ENCODE measurements at places on chromosomes 12 and 14.

DNA sequence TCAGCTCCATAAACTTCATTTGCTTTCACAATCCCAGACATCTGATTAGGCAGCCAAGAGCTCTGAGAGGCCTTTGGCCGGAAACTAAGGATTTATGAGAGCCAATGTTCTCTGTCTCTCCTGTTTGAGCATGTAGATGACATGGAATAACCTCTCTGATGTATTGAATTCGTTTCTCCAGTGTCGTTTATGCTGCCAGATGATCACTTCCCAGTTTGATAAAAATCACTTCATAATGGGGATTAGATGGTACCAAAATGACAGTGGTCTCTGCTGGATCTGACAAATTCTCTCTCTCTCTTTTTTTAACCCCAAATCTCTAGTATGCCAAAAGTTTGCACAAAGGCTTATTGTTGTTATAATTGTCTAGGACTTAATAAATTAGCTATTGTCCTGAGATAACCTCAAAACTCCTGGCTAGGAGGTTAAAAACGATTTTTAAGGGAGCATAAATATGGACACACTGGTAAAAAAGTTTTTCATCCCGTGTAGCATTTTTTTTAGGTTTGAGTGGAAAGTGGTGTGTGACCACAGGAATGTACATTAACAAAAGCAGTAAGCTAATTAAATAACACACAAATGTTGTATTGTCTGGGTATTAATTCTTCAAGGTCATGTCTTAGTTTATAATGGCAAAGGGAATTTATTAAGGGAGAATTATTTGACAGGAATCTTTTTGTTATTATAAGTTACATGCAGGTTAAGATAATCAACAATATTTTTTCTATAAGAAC, 82.6 kb upstream of the USP44 start:
- no peak for DNase-seq

- DNase-seq: no peak
These were observed 30.9 kb upstream of the EMP1 start for GRCh38 chr12:13165617-13166041.

GRCh38 chr12:39902821-39903220, 203.1 kb downstream of the SLC2A13 start:
- no peak for DNase-seq

DNA sequence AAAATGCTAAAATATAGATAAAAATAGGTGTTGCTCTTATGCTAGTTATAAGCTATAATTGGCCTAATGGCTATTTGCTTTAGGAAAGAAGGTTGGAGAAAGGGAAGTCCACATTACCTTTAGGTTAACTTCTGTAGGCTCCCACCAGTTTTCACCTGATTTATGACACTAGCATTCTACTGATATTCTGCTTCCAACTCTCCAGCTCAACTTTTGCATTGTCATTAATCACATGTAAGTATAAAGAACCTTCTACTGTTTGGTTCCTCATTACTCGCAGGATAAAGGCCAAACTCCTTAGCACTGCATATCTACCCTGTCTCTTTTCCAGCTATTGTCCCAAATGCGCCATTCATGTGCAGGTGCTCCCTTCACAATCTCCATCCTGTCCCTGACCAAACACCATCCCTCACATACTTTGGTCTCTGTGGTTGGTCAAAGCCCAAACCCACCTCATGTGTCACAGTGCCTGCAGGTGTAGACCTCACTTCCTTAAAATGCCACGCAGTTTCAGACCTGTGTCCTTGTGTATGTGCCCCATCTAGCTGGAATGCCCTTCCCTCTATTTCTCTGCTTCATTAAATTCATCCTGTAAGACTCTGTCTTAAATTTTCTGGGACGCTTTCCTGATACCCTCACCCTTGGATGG, 3.3 kb downstream of the DDHD1 start:
- DNase-seq: no peak

DNA sequence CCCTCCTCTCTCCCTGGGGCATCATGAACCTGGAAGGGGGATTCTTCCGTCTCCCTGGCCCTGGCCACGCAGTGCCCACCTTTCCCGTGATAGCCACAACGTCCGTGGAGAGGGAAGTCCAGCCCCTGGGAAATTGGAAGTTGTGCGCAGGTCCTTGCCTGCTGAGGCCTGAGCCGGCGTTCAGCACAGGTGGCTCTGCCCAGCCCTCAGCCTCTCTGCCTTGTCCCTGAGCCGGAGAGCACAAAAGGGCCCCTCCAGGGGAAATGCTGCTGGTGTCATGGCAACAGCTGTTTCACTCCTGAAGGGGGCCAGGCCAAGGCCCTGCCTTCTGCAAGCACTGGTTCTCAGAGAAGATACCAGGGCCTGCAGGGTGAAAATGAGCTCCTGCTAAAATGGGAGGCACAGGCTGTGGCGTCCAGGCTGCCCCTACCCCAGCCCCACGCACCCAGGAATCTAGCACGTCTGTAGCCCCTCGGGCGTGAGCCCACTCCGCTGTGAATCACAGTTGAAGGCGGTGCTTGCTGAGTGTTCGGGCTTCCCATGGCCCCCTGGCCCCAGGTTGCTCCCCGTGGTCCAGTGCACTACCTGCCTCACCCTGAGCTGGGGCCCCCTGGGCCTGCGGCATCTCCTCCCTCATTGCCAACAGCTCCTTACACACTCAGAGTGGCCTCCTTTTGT, 149.4 kb downstream of the ADGRD1 start:
- peak; percentile 69 for DNase-seq

GRCh38 chr14:101069228-101069549, 165.7 kb upstream of the RTL1 start:
- no peak for DNase-seq

Data from GM12891 (cell line).